Urinary bladder (tissue), 4 donors: ENCODE measurements at places on chromosomes 2 and 18. TPM values are rescaled to one million over a fixed set of nuclear protein-coding genes. Genes with fewer than 3 reads are reported as not detected.

The HRH4 gene
- 0.26 TPM for total RNA-seq

The CDH2 gene
- total RNA-seq, result 18.7 TPM

The WDR54 gene
- 7.8 TPM for total RNA-seq

The SLC1A4 gene
- 13.5 TPM for total RNA-seq

The RAX gene
- not detected for total RNA-seq

The CNGA3 gene
- 0.85 TPM for total RNA-seq

The ANKRD30B gene
- not detected for total RNA-seq

The INPP5D gene
- 13.5 TPM for total RNA-seq
